ENCODE measurements at places on chromosomes 13 and 19.

GRCh38 chr19:49710372-49710951, 19.5 kb downstream of the CPT1C start:
- no peak for DNase-seq

DNA sequence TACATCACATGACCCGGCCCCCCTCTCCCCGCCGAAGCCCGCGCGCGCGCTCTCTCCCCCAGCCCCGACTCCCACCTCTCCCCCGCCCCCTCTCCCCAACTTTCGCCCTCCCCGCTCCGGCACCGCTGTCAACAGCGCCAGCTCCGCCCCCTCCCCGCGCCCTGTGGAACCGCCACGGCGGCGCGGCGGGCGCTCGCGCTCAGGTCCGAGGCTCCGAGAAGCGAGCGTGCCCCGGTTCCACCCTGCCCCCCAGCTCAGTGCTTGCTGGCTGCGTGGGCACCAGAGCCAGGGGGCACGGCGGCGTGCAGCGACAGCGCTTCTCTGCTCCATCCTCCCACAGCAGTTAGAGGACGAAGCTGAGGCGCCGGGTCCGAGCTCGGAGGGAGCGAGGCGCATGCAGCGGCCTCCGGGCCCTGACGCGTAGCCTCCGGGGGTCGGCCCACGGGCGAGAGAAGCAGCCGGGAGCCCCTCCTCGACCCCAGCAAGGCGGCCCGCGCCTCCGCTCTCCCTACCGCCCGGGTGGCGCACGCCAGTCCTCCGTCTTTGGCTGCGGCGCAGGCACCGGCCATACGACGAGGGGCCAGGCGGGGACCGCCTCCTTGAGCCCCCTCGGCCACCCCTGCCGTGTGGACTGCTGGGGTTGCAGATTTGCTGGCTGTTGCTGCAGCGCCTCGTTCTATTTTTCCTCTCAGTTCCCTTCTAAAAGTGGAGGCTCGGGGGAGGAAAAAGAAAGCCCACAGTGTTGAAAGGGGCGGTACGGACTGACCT, 109.5 kb downstream of the KCNRG start:
- DNase-seq, result peak; percentile 90

DNA sequence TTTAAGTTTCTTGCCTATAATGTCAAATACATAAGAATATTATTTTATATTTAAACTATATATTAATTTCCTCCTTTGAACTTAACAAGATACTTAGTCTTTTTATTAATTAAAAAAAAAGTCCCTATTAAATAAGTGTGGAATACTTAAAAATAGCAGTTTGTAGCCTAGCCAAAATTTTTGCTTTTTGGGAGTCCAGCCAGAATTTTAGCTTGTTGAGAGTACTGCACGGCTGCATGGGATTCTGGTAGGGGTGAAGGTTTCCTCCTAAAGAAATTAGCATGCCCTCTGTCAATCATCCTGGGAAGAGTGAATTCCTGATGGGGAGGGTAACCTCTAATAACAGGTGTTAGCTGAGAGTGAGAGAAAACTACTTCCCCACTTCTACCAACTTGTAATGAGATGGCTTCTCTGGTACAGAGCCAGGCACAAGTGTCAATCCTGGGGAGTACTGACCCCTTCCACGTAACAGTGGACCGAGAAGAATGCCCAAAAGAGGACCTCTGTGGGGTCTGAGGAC, 195.7 kb downstream of the SPRY2 start:
- no peak for DNase-seq

GRCh38 chr19:2653710-2654707, 48.5 kb downstream of the GNG7 start:
- no peak for DNase-seq

DNA sequence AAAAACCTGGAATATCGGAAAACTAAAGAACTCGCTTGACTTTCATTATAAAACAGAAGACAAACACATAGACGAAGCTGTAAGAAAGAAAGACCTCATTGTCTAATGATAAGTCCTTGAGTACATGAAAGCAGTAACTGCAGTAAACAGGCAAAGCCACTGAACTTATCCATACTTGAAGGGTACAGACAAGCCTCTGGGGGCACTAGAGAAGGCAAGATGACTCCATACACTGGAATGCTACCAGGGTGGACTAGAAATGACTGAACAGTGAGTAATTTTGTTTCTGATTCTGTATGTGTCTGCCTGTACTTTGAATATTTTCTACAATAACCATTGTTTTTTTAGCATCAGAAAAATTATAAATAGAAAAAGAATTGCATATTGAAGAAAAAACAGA, 507.9 kb downstream of the UQCRFS1 start:
- peak; percentile 17 for DNase-seq

GRCh38 chr13:102261316-102261715, 140.5 kb downstream of the FGF14 start:
- DNase-seq, result no peak

GRCh38 chr13:93480553-93481106, 254.0 kb downstream of the GPC6 start:
- no peak for DNase-seq

DNA sequence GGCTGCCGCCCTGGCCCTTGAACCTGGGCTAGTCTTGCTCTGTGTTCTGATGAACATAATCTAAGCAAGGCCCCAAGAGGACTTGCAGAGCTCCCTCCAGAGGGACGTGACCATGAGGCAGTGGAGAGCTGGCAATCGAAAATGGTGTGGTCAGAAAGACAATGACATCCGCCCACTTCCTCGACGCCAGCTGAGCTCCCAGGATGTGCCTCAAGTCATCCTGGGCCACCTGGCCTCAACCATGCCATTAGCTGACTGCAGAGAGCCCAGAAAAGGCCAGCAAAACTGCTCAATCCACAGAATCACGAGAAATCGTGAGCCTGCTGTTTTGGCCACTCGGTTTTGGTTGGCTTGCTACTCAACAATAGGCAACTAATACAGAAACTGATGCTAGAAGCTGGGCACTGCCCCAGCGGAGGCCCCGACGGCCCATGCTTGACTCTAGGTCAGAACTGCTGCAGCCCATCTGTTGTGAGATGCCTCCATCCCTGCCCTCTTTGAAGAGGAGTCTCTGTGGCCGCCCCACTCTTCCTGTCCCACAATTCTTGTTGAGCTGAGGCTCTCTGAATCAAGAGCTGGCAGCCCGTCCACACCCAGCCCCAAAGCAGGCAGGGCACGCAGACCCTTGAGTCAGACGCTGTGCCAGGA, 53.3 kb downstream of the STK24 start:
- DNase-seq, result no peak

DNA sequence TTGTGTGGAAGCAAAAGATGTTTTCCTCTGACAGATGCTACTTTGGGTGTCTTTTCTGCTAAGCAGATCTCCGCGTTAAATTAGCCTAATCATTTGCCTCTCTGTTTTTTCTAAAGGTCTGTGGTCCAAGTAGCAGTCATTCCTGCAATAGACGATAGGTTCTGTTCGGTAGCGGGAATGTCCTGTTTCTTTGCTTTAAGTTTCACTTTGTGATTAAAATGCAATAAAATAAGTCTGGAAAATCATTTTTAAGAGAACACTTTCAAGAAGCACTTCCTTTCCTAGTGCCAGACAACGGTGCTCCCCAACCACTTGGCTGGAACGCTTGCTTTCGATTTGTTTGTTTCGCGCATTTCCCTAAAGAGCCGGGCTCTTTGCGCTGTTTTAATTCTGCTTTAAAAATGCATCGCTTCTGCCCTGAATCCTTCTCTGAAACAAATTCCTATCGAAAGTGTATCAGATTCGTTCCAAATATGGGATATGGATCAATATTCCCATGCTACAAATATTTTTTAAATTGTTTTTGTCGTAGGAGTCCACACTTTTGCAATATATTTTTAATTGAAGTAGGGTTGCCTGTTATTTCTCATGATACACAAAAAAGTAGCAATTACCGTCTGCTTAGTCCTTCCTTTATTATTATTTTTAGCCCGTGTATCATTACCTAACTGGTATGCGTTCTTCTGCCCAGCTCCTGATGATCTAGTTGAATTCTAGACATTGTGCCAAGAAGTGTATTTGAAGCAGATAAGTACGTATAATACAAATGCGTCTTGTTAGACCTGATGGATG, 14.2 kb downstream of the ZIC2 start:
- no peak for DNase-seq

- no peak for DNase-seq
Observed at GRCh38 chr13:110942248-110942981, 27.5 kb upstream of the ANKRD10 start.

- no peak for DNase-seq
Observed at GRCh38 chr19:15213715-15214381, 13.1 kb upstream of the NOTCH3 start.

- DNase-seq, result peak; percentile 36
Observed at GRCh38 chr19:2231621-2232221, 4.4 kb downstream of the PLEKHJ1 start.

GRCh38 chr19:35714601-35715354, 3.0 kb upstream of the KMT2B start:
- DNase-seq, result peak; percentile 25

DNA sequence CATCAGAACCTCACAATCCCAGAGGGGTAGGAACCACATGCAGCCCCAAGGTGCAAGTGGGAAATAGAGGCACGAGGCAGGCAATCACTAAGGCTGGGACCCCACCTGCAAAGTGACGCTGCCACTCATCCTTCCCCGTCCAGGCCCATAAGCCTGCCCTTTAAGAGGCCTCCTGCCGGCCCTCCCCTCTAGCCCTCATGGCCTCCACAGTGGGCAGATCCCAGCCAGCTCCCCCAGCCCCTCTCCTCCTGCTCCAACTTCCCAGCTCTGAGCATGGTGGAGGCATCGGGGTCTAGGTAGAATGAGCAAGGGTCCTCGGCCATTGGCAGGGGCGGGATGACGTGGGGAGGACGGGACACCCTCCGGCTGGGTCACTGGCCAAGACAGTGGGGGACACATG, 2.7 kb downstream of the ZSCAN18 start:
- no peak for DNase-seq

- no peak for DNase-seq
Observed at GRCh38 chr19:19106056-19106551, 32.2 kb downstream of the TMEM161A start.

GRCh38 chr13:111404746-111405145, 84.3 kb downstream of the TEX29 start:
- no peak for DNase-seq

DNA sequence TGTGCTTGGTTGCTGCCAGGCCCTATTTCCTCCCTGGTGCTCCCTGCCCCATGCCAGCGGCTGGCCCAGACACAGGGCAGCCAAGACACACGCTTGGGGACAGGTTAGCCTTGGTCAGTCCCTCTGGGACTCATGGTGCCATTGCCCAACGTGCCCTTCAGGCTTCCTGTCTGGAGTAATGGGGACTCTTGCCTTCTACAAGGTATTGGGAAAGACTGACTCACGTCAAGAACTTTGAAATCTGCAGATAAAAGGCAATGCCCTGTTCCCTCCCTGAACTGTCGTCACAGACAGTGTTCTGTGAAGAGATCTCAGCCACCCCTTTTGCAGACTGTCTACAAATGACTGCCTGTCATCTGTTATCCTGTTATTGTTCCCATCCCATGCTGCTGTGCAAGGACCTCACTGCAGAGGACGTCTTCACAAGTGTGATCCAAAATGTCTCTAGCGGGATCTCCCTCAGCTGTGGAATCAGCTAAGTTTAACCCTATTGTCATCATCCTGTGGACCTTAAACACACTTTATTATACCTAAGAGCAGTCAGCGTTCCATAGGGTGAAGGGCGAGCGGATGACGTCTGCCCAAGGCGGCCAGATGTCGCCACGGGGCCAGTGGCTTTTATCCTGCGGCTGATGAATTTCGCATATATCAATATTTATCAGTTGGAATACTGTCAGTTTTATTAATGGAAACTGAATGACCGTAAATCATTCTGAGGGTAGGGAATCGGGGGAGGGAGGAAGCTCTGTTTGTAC, 59.0 kb downstream of the GSX1 start:
- DNase-seq, result no peak

- DNase-seq, result no peak
Observed at GRCh38 chr13:50227361-50227760, 212.1 kb downstream of the KCNRG start.

DNA sequence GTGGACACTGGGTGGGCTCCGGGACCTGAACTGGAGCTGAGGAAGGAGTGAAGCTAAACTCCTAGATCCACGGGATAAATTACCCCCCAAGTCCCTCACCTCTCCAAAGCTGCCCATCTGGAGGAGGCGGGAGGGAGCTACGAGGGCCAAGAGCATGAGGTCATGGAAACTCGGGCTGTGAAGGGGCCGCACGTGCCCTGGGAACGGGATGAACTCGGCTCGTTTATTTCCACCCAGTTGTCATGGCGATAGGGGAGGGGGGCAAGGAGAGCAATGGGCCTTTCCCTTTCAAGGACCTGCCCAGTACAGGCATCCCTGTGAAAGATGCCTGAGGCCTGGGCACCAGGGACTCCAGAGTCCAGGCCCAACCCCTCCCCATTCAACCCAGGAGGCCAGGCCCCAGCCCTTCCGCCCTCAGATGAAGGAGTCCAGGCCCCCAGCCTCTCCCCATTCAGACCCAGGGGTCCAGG, 3.8 kb downstream of the PPP1R12C start:
- DNase-seq, result no peak

- no peak for DNase-seq
Observed at GRCh38 chr13:29963089-29963488, 112.7 kb upstream of the UBL3 start.

GRCh38 chr19:19137556-19138108, 646 bp downstream of the TMEM161A start:
- no peak for DNase-seq

- no peak for DNase-seq
Observed at GRCh38 chr19:1019980-1020867, 699 bp downstream of the TMEM259 start.

DNA sequence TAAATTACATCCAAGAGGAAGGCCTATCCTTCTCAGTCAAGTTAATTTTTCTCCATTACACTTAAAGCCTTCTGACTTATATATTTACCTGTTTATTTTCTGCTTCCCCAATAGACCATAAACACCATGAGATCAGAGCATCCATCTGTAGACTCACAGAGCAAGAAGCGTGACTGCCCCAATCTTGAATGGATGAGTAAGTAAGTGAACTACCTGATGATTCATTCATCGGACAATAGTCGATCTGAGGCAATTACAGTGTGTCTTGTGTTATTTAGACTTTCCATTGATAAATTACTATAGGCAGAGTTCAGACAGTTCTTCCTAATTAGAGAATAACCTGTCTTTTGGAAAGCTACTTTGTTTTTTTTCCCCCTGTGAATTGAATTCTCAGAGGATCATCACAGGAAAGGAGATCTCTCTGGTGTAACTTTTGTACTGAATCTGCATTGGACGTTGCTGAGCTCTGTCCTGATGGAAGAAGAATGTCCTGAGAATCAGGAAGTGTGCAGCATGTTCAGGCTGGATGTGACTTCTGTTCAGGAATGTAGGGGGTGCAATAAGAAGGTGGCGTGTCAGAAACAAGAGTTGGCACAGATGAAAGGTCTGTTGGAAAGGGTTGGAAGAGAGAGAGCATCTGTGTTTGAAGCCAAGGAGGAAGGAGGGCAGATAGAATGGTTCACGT, 367.0 kb downstream of the NALCN start:
- DNase-seq, result no peak
